ENCODE measurements at places on chromosomes 7 and 10.

DNA sequence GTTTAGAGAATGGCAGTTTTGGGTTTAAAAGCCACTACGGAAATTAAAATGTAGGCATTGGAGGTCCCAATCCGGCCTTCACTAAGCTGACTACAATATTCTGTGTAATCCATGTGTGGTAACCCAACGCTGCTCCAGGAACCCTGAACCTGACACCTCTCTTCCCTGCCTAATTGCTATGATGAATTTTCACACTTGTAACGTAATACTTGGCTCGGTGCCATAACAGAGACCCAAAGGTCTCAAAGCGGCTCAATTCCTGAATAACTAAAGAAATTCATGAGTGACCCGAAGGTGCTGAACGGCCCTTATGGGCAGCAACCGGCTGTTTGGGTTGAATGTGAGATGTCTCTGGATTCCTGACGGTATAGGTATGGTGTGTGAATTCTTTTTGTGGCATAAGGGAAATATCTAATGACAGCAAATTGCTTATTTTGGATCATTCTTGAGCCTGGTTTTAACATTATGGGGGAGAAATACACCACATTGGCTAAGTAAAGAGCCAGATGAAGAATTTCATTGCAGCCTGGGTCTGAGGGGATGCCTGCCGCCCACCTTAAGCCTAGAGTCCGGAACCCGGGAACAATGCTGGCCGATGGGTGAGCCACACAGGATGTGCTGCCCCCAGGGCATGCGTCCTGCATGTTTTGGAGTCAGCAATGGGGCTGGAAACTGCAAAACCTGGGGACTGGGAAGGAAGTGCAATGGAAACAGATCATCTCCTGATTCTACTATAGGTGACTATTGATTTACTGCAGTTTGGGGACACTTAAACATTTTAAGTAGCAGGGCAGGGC, 69.7 kb upstream of the FZD8 start:
- DNase-seq, result no peak

GRCh38 chr7:57305192-57305748, 144.7 kb upstream of the ZNF716 start:
- DNase-seq, result peak; percentile 29

- DNase-seq, result no peak
Measured at GRCh38 chr7:14936554-14936953, 34.0 kb upstream of the DGKB start.

DNA sequence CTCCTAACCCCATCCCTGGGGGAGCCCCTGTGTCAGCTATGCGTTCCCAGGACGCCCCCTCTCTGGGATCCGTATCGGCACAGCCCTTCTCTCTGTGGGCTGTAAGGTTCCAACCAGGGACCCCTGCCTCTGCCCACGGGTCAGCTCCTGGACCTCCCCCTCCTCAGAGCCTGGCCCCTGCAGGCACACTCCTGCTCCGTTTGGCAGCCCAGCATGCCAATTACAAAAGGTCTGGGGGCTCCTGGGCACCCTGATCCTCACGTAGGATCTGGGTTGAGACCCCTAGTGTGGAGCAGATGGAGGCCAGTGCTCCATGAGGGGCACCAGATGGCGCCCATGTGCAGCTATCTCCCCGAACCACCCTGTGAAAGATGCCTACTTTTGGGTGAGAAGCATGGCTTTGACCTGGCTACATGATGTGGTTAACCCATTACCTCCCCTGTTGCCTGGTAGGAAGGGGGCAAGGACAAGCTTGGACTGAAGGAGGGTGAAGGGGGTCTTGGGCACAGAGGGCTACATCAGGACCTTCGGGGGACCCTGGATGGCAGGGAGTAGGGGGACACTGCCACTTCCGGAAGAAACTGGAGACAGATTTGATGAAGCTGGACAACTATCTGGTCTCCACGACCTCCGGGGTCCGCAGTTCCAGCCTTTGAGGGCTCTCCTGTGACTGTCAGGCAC, 9.0 kb downstream of the TACR2 start:
- DNase-seq, result peak; percentile 78

DNA sequence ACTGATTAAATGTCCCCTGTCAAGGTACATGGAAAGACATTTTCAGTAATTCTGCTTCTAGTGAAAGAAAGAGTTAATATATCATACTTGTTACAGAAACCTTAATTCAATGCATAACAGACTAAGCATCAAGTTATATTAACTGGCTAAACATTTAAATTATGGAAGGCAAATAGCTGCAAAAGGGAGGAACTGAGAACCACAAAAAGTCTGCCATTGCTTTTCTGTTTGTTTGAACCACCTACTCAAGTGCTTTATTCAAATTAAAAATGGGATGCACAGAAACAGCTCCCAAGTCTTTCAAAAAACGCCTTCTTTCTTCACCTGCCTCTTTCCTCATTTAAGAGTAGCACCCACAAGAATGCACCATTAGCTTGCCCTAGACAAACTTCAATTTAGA, 271.9 kb downstream of the RNLS start:
- no peak for DNase-seq

DNA sequence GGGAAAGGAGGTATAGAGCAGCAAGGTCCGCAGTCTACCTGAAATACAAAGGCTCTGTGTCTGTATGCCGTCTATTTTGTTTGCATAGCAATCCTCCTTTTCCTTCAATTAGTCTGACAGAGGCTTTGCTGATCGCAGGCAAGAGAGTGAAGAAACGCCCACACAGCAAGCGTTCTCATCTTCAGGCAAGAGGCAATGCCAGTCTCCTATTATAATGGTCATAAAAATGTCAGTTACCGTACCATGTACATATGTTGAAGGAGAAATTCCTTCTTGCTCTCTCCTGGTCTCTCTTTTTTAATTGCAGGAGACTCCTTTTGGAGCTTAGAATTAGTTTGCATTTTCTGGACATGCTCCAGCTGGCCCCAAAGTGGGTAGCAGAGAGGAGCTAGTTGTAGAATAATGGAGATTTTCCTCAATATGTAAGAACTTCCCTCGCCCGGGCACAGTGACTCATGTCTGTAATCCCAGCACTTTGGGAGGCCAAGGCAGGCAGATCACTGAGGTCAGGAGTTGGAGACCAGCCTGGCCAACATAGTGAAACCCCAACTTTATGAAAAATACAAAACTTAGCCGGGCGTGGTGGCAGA, 139.5 kb downstream of the PFKFB3 start:
- DNase-seq, result no peak

- DNase-seq, result no peak
Measured at GRCh38 chr10:73586583-73586984, 4.6 kb downstream of the USP54 start.

GRCh38 chr10:49349390-49349789, 46.5 kb downstream of the DRGX start:
- DNase-seq, result no peak

DNA sequence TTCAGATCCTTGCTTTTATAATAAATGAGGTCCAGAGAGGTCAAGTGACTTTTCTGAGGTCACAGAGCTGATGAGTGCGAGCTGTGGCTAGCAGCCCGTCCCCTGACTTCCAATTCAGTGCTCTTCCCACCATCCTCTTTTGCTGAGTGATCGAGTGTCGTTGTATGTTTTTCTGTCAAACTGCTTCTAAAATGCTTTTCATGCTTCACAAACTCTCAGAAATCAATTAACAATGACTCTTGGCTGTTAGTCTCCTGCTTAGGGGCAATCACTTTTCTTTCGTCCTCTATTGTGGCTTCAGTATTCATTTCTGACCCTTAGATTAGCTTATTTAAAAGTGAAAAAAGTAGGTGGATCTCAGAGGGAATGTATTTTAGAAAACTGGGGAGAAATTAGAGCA, 423.7 kb downstream of the DPP6 start:
- no peak for DNase-seq

Measured in NAMALWA (cell line).